Amniotic epithelial cell (primary cell): ENCODE measurements at places on chromosomes 16 and 17.
A peak's percentile ranks its signal among the peaks of the same experiment; 100 is the strongest.

DNA sequence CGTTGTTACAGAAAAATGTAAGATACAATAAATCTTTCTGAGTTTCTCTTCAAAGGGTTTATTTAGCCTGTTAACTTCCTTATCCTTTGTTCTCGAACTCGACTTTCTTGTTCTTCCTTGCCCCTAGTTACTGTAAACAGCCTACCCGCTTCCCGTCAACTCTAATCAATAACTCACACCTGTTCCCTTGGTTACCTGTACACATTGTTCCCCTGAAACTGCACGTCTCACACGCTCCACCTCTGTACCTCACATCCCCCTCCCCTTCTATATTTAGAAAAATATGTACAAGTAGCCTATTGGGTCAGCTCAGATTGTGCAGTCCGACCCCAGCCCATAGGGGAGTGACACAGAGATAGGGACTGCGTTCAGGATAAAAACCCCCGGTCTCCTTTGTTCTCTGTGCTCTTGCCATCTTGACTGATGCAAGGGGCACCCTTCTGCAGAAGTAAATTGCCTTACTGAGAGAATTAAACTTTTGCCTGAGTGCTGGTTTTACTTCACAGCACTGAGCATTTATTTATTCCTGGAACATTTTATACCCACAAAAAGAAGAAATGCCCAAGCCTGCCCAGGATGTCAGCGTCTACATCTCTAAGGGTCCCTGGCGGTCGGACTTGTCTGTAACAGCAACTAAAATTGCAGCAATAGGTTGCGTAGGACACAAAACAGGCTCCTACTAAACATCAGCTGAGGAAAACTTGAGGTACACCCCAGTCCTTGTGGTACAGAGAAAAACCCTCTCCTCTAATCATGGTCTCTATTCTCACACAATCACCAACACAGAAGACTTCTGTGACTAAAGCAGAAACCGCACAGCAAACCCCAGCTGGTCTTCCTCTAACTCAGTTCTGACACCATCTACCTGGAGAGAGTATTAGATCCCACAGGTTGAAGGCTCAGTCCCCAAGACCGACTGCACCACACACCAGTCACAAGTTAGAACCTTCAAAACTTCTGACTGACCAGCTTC lies 11.3 kb downstream of the WDR45B start:
- no peak for DNase-seq

DNA sequence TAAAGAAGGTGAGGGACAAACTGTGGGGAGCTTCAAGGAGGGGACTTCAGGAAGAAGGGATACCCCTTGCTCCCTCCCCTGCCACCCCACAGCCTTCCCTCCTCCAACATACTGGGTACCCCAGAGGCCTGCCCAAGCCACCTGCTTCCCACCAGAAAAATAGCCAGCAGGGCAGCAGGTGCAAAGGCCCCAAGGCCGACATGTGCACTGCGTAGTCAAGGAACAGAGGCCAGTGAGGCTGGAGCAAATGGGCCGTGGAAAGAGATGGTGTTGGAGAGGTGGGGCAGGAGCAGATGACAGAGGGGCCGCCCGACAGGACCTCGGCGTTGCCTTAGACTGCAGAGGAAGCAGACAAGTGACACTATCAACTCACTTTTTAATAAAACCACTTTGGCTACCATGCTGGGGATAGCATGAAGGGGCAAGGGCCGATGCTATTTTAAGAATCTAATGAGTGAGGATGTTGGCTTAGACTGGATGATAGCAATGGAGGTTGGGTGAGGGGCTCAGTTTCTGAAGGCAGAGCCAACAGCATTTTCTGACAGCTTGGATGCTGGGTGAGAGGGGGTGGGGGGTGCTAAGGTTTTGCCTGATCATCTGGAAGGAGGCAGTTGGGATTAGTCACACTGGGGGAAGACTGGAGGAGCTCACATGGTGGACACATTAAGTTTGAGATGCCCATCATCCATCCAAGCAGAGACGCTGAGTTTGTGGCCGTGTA lies 72.8 kb upstream of the TOB1 start:
- no peak for DNase-seq

- DNase-seq, result peak; percentile 28
Measured at GRCh38 chr17:80512233-80512632, 32.4 kb upstream of the RPTOR start.

GRCh38 chr17:72357764-72358365 lies 237.0 kb downstream of the SOX9 start:
- no peak for DNase-seq

DNA sequence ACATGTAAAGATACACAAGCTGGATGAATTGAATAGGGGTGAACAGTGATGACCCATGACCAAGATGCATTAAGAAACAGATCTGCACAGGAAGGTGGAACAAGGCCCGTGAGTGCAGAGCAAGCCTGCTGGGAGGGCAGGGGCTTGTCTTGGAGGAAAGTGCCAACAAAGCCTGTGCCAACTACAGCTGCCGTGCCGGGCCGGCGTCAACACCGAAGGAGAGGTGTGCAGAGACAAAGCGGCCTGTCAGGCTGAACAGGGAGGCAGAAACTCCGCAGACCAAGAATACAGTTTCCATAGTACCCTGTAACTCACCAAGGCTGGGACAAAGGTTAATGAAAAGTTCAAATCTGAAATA lies 46.7 kb downstream of the ANKRD11 start:
- no peak for DNase-seq

DNA sequence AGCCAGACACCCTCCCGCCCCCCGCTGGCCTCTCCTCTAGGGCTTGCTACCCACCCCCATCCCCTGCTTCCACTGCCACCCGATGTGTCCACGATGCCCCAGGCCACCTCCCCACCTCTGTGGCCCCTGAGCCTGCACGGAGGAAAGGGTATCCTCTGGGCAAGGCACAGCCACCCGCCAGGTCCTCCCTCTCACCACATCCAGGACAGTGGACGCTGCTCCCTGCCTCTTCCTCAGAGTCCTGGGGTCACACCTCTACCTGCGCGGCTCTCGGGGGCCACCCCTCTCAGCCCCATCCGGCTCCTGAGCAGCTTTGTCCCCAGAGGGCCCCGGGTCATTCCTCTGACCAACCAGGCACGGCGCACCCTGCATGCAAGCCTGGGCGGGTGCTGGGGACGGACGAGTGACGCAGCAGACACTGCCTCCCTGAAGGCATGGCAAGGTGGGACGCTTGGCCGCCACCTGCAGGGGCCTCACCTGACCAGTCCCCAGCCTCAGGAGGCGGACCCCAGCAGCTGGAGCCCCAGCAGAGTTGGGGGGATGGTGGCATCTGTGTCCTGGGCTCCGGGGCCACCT lies 24.8 kb downstream of the FLYWCH1 start:
- no peak for DNase-seq

GRCh38 chr16:20216591-20217217 lies 110.6 kb downstream of the GP2 start:
- no peak for DNase-seq

DNA sequence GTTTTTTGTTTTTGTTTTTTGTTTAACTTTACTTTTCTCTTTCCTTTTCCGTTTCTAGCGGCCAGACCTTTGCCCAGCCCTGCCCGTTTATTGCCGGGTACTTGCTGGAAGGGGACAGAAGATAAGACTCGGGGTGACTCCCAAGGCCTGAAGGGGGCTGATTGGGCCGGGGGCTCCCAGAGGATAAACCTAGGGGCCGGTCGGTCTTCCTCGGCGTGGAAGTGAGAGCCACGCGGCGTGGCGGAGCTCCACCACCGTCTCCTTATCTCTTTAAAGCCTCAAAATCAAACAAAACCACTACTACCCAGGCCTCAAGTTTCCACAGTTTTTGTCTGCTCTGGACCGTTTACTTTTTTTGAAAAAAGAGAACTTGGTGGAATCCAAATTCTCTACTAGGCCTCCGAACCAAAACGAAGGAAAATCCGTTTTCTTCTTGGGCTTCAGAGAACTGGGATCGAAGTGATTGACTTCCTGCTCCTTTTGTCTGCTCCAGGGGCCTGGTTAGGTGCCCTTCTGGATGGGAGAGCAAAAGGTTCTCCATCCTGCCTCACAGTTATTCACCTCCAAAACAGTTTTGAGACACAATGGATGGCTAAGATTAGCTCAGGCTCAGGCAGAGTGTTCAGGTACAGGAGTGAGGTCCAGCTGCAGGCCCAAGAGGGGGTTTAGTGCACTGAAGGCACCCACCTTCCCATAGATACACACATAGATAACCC lies 8.5 kb upstream of the HOXB9 start:
- no peak for DNase-seq

- peak; percentile 39 for DNase-seq
Measured at GRCh38 chr16:9115277-9115676, 23.8 kb downstream of the HAPSTR1 start.

- peak; percentile 80 for DNase-seq
Measured at GRCh38 chr17:40499551-40500189, 1.8 kb downstream of the TNS4 start.

- no peak for DNase-seq
Measured at GRCh38 chr17:32510466-32510865, 23.7 kb downstream of the CDK5R1 start.

GRCh38 chr16:15650698-15651171 lies 690 bp downstream of the NDE1 start:
- DNase-seq, result peak; percentile 8

GRCh38 chr17:80945736-80946135 lies 45.9 kb upstream of the CHMP6 start:
- no peak for DNase-seq

DNA sequence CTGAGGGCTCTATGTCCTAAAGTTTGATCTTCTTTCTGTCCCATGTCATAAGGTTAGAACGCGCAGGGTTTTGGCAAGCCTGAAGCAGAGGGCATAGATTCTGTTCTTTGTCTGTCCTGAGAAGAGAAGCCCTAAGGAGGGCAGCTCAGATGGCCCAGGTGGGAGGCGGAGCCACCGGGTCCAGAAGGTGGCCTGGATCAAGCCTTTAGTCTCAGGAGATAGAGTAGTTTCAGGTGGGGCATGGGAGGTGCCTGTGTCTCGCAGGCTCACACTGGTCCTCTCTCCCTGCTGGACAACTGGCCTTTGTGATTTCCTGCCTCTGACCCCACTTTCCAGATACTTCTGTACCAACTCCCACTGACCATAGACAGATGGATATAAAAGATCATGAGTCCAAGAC lies 44.2 kb upstream of the DNAJA2 start:
- DNase-seq, result no peak

GRCh38 chr17:8053600-8053999 lies 14.7 kb downstream of the ALOX15B start:
- DNase-seq, result no peak

GRCh38 chr17:83192161-83192788 lies 112.9 kb downstream of the METRNL start:
- DNase-seq, result peak; percentile 35

GRCh38 chr17:57466017-57466471 lies 209.7 kb downstream of the MSI2 start:
- DNase-seq, result peak; percentile 66

GRCh38 chr16:7791028-7791590 lies 458.5 kb downstream of the RBFOX1 start:
- no peak for DNase-seq

DNA sequence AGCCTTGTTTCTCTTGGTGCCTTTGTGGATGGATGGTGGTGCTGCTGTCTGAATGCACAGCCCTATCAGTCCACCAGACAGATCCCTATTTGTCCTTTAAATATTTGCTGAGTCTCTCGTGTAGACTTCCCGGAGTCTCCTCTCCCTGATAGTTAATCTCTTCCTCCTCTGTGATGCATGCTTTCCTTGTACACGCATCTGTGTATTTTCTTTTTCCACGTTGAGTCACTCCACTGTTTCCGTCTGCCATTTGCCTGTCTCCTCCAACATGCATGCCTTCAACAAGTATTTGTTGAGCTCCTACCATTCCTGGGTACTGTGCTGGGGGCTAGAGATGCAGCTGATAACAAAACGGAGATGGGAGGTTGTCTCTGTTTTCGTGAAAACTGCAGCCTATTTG lies 282.6 kb downstream of the HAPSTR1 start:
- DNase-seq, result no peak

DNA sequence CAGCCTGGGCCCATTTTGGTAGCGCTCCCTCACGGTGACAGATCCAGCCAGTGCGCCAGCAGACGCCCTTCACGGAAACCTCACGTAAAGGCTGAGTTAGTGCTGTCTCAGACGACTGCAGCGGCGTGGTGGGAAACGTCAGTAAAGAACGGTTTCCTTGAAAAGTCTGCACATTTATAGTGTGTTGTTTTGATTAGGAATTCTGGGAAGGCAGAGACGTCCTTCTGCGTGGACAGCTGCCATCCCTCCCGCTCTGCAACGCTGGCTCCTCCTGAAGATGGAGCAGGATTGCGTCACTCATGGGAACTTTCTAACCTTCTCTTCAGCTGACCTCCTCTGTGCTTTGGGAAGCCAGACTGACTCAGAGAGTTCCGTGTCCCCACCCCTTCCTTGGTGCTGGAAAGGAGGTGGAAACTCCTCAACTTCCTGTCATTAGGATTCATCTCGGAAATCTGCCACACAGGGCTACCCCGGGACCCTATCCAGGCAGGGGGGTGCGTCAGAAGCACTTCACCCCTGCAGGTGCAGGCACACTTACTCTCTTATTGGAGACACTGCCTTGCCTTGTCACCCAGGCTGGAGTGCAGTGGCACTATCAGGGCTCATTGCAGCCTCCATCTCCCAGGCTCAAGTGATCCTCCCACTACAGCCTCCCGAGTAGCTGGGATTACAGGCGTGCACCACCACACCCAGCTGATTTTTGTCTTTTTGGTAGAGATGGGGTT lies 24.3 kb upstream of the CRISPLD2 start:
- DNase-seq, result peak; percentile 97

DNA sequence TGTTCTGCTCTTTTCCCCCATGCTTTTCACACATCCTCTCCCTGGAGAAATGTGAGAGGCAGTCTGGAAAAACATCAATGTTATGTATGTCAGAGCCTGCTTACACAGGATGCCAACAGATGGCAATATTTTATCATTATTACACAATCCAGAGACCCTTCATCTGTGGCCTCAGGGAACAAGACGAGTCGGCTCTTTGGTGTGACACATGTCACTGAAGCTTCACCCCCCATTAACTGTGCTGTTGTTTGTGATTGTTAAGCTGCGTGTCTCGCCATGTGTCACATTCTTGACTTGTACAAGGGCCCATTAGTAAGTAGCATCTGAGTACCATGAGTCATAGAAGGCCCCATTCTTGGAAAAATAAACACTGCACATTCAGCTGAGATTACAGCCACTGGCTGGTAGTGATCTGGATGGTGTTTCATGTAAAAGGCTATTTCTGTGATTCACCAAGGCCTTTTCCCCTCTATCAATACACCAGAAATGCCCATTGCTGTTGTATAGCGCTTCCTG lies 682.1 kb upstream of the SOX9 start:
- DNase-seq, result peak; percentile 92

GRCh38 chr17:80359422-80360110 lies 55.4 kb upstream of the ENDOV start:
- DNase-seq, result peak; percentile 31

- no peak for DNase-seq
Measured at GRCh38 chr17:7468290-7468689, 11.1 kb downstream of the ZBTB4 start.
